IPS DF 6.9 (cell line): ENCODE measurements at places on chromosomes 3 and 15.

DNA sequence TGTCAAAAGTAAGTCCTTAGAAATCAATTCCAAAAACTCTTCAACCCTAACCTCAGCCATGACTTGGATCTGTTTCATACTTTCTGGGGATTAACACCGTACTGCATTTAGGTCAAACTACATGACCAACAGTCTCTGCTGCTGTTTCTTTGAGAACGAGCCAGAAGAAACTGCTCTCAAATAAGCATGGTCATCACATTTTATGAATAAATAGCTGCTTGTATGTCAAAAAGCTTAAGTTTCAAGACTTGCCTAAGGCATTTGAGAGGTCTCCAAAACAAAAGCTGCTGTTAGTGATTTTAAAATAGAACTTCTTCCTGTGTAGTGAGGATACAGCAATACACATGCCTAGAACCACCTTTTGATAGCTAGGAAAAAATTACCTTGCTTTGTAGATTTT lies 166.3 kb upstream of the CHRM5 start:
- no peak for DNase-seq

GRCh38 chr3:59064276-59064675 lies 14.5 kb upstream of the CFAP20DC start:
- DNase-seq, result no peak

DNA sequence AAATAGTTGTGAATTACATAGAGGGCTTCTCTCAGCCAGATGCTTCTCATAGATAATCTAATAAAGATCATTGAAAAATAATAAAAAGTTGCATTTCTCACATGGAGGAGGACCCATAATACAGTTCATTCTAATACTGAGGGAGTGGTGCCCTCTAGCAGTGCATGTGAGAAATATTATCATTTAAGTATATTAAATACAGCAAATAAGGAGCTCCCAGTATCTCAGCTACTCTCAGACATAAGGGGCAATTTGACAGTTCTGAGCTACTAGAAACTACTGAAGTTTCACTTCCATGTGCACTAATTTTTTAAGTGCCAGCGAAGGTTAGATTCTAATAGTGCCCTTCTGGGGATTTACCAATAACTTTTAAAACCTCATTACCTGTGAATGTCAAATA lies 188.3 kb downstream of the IL5RA start:
- DNase-seq, result no peak

- DNase-seq, result no peak
Observed at GRCh38 chr3:47685037-47685436, 96.7 kb downstream of the SMARCC1 start.

GRCh38 chr3:114307832-114308231 lies 14.0 kb downstream of the TIGIT start:
- no peak for DNase-seq

DNA sequence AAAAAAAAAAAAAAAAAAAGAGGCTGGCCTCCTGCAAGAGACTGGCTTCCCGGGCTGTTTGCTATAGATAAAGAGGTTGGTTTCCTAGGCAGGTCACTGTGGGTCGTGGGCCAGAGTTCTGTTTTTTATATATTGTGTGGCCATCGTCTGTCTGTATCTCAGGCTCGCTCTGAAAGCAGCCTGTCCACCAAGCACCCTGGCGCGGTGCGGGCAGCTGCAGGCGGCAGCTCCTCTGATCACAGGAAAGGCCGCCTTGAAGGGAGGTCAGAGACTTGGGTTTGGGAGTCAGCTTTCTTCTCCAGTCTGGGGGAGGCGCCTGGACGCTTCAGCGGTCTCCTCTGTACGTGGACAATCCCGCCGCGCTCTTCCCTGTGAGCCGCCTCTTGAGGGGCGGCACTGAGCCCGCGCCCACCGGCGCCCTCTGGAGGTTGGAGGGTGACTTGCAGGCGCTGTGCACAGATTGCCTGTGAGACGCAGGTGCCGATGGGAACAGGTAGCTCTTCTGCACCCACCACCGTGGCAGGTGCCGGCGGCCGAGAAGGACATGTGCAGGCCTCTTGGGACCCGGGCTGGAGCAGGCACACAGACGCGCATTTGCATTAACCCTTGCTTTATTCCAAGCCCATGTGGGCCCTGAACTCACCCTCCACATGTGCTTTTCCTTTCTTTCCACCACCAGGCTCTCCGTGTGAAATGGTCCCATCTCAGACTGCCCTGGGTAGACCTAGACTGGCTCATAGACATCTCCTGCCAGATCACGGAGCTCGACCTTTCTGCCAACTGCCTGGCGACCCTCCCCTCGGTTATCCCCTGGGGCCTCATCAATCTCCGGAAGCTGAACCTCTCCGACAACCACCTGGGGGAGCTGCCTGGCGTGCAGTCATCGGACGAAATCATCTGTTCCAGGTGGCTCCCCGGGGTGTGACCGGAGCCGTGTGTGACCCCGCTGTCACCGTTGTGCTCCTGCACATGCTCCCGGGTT lies 89.3 kb downstream of the LRRK1 start:
- peak; percentile 84 for DNase-seq

DNA sequence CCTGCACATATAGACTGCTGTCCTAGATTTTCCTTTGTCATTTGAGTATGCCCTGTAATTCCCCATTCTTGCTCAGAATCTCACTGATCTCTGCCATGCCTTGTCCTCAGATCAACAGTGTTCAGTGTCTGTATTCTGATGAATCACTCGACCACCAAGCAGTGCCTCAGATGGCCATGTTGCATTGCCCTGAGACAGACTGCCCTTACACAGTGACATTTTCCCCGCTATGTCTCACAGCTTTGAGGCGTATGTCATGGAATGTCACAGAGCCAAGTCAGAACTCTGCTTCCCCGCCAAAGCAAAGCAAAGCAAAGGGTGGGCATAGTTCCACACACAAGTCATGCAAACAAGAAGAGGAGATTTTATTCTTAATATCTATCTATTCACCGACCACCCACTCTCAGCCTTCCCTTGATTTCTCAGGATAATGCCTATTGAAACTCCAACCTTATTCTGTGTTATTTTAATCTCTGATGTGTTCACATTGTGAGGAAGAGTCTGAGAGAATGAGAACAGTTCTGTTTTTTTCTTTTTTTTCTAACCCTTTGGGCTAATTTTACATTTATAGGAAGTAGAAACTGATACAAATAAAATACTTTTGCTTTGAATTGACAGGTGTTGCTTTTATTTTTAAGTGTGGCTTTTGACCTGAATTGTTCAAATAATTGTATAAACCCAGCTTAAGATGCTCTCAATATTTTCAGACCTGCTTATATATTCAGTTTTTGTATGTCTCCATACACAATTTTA lies 16.9 kb upstream of the PSMD6 start:
- no peak for DNase-seq

DNA sequence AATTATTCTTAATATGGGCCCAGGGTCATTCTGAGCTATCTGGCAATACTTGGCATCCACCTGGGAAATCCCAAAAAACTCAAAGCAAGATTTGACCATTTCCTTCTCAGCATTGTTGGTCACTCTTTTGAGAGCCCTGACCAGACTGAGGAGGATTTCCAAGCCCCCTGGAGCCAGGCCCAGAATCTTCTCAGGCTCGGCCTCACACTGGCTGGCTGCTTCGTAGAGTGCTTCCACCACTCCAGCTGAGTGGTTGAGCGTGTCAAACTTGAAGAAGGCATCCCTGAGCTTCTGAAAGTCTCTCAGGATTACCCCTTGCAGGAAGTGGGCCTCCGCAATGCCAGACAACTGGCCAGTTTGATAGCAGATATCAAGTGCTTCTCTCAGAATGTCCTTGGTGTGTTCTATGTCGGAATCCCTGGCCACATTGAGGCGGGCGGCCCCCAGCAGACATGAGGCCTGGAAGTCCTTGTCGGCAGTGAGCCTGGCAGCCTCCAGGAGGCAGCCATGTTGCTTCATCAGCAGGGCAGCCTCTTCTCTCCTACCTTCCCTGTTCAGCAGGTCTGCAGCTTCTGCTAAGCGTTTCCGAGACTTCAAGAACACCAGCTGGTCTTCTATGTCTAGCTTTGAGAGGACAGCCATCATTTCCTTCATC lies 68.9 kb upstream of the DCLK3 start:
- no peak for DNase-seq

DNA sequence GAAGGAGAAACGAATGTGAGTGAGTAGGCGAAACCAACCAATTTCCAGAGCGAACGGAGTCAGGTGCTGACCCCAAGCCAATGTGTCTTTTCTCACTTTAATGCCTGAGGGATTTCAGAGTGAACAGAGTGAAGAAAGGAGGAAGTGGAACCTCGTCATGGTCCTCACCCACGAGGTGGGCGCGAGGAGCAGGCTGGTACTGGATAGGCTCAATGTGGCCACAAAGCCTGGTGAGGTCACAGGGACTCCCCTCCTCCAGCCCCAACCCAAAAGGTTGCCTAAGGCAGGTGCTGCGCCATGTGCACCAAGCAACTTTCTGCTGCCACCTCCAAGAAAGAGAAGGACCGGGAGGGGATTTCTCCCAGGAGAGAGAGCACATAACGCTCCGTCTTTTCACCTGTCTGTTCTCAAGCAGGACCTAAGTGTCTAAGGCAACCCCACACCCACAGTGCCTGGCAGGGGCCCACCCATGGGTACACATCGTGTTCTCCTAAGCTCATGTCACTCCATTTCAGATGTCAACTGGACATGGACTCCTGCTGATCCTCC lies 3.8 kb downstream of the NRROS start:
- DNase-seq, result no peak
